ENCODE measurements at places on chromosomes 2 and 18.
A peak's percentile ranks its signal among the peaks of the same experiment; 100 is the strongest.

DNA sequence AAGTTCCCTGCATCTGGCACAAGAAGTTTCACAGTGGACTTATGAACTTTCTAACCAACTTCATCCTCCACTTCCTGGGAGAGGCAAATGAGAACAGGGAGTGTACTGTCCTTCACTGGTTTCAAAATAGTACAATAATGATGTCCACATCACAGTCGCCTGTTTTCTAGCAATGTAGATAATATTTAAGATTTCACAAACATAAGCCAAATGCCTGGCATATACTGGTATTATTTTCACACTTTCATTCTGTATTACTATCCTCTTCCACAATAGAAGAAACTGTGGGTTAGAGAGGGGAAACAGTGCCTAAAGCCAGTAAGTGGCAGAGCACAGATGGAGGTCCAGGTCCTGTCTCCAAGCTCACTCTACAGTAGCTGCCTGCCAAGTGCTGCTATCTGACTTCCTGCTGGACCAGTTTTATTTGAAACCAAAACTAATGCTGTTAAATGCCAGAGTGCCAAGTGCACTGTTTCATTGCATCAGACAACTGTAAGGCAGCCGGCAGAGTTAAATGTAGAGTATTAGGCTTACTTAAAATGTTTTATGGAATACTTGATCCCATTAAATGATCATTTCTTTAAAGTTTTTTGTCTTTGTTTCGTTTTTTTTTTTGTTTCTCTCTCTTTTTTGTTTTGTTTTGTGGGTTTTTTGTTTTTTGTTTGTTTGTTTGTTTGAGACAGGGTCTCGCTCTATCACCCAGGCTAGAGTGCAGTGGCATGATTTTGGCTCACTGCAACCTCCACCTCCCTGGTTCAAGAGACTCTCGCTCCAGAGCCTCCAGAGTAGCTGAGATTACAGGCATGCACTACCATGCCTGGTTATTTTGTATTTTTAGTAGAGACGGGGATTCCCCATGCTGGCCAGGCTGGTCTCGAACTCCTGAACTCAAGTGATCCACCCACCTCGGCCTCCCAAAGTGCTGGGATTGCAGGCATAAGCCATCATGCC is 15.1 kb downstream of the COBLL1 start:
- DNase-seq = peak; percentile 66

DNA sequence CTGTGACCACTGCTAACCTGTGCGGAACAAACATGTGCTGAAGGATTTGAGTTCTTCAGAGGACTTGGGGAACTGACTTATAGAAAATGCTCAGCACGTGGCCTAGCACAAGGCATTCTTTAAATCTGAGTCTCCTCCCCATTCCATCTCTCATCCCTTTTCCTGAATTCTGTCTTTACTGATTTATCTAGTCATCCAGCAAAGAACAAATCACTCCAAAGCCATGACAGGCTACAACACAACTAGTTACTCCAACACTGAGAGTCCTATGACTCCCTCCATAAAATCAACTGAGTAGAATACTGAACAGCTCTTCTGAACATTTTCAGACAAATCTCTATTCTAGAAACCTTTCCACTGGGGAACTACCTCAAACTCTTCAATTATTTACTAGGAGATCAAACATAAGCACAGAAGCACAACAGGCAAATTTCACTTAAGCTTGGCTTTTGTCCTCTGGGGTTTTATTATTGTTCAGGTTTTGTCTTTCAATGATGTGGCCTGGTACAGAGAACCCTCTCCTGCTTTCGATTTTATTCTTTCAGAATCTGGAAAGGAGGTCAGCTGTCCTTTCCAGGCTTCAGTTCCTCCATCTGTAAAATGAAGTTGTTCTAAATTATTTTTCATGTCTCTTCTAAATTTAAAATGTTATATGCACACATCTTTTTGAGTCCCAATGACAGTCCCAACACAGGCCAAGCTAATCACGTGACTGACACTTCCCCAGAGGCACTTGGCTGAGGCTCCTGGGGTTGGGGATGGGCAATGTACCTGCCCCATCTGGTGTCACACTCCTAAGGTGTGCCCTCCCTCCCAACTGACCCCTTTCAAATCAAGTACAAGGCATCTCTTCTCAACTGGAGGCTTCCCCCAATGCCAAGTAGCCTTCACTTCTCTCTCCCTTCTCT is 31.8 kb downstream of the RNU4ATAC start:
- no peak for DNase-seq

GRCh38 chr18:58398648-58399398 is 230.1 kb downstream of the ALPK2 start:
- DNase-seq = no peak

DNA sequence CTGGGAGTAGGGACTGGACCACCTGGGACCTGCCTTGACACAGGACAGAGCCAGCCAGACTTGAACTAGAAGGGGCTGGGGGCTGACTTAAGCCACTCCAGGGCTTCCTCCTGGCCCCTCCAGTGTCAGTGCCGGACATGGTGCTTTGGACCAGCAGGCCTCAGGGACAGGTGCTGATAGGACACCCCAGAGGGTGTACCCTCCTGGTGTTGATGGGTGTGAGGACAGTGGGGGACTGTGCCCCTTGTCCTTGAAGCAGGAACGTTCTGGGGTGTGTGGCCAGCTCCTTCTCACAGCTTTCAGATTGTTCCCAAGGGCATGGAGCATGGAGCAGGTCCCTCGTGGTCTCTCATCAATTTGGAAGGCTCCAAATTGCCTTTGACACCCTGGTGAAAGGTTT is 6.8 kb downstream of the MAL start:
- DNase-seq = no peak

GRCh38 chr2:122105171-122105876 is 349.9 kb downstream of the TSN start:
- DNase-seq = no peak

GRCh38 chr2:236656721-236657120 is 87.1 kb downstream of the ACKR3 start:
- no peak for DNase-seq

- DNase-seq = no peak
These were observed 377.1 kb upstream of the SOX11 start for GRCh38 chr2:5315041-5315440.

GRCh38 chr2:54672590-54673456 is 50.6 kb upstream of the EML6 start:
- DNase-seq = peak; percentile 21

GRCh38 chr18:39366656-39367055 is 1801.1 kb upstream of the CELF4 start:
- DNase-seq = peak; percentile 57

- DNase-seq = no peak
These were observed 33.1 kb upstream of the POLE4 start for GRCh38 chr2:74925361-74925786.

DNA sequence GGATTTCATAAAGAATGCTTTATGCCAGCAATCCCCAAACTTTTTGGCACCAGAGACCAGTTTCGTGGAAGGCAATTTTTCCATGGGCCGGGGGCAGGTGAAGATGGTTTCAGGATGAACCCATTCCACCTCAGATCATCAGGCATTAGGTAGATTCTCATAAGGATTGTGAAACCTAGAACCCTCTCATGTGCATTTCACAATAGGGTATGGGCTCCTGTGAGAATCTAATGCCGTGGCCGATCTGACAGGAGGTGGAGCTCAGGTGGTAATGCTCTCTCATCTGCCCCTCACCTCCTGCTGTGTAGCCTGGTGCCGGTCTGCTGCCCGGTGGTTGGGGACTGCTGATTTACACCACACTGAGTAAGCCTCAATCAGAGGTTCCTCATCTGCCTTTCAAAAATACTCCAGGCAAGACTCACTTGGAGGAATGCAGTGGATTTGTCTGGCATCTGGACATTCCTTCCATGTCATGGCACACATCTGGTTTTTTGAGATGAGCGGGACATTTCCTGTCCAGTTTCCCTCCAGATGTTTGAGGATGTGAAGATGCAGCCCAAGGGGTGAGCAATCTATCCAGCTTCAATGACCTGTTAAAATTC is 185.8 kb downstream of the VAPA start:
- no peak for DNase-seq

DNA sequence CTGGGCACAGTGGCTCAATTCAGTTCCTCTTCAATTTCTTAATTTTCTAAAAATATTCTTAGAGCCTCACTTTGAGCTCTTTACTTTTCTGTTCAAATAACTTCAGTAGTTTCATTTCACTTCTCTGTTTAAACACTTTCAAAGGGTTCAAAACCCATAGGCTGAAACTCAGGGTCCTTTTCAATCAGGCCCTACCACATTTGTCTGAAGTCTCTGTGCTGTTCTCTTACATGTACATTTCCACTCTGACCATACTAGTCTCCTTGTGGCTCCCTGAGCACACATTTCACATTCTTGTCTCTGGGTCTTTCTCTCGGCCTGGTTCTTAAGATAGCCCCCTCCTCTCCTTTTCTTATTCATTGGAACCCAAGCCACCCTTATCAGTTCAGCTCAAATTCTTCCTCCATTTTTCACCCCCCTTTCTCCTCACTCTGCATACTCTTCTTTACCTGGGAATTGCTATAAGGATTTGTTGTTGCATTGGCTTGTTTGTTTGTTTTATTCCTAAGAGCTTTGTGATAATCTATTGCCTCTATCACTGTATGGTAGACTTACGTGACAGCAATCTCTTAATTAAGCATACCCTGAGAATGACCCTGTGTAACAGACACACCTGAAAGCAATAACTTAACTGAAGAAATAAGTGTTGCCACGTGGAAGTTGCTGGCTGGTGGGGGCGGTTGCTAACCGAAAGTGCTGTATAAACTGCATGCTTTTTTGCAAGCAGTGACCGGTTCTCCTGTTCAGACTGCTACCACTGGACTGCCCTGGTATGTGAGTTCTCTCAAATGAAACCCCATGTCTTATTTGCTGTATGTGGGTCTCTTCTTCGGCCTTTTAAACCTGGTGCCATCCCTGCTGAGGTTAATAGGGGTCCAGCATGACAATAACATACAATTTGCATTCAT is 27.7 kb upstream of the ACADL start:
- no peak for DNase-seq

DNA sequence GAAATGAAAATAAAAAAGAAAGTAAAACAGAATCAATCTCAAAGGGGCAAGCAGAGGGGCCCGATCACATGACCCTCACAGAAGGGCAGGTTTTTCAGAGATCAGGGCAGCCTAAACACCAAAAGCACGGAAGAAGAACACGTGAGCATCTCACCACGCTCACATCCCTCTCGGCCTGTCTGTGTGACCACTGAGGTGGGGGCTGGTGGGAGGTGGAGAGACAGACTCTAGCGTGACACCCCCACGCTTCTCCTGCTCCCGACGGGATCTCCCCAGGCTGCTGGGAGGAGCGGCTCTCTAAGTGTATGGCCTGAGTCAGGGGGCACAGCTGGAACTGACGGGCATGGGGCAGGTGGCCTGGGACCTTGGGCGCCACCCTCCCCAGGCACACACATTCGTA is 23.5 kb upstream of the MTERF4 start:
- no peak for DNase-seq

DNA sequence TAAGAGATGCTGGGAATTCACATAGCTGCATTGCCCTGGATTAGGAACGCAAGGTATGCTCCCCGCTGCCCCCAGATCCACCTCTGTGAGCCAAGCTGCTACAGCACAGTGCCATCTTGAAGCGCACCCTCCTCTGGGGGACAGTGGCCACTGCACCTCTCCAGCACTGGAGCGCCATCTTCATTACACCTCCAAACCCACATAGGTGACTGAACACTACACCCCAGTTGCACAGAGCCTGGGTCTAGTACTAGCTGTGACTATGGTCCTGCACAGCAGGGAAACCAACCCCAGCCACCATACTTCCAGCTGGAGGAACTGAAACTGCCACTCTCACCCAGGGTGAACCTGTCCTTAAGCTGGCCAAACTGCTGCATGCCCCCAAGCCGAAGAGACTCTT is 84.6 kb downstream of the TMEM237 start:
- DNase-seq = no peak

Measured in endothelial cell of umbilical vein (primary cell).